Thoracic aorta (tissue), 2 donors: ENCODE measurements at places on chromosomes 2 and 18. TPM values are rescaled to one million over a fixed set of nuclear protein-coding genes. Genes with fewer than 3 reads are reported as not detected.

- no peak for DNase-seq
- peaks cover 21% of the 10 kb centered on the region for H3K4me1 ChIP-seq
- peak overlapping the region; percentile 53 for H3K4me3 ChIP-seq
Measured at GRCh38 chr2:172931256-172931894, 144.3 kb upstream of the MAP3K20 start.

- no peaks in the 10 kb centered on the region for H3K36me3 ChIP-seq
- H3K4me1 ChIP-seq: no peaks in the 10 kb centered on the region
- no peak for DNase-seq
- H3K27me3 ChIP-seq: no peaks in the 10 kb centered on the region
- no peak overlapping the region for H3K27ac ChIP-seq
- H3K4me3 ChIP-seq: no peak overlapping the region
Measured at GRCh38 chr2:215274829-215275228, 37.0 kb upstream of the ATIC start.

MSTN gene
- total RNA-seq: 1.3 TPM

- H3K36me3 ChIP-seq: no peaks in the 10 kb centered on the region
- H3K4me3 ChIP-seq: no peak overlapping the region
- no peak for DNase-seq
- no peak overlapping the region for H3K27ac ChIP-seq
- no peaks in the 10 kb centered on the region for H3K27me3 ChIP-seq
Measured at GRCh38 chr2:229282758-229283546, 11.9 kb upstream of the PID1 start.

GALR1 gene
- total RNA-seq: under 0.01 TPM

DNA sequence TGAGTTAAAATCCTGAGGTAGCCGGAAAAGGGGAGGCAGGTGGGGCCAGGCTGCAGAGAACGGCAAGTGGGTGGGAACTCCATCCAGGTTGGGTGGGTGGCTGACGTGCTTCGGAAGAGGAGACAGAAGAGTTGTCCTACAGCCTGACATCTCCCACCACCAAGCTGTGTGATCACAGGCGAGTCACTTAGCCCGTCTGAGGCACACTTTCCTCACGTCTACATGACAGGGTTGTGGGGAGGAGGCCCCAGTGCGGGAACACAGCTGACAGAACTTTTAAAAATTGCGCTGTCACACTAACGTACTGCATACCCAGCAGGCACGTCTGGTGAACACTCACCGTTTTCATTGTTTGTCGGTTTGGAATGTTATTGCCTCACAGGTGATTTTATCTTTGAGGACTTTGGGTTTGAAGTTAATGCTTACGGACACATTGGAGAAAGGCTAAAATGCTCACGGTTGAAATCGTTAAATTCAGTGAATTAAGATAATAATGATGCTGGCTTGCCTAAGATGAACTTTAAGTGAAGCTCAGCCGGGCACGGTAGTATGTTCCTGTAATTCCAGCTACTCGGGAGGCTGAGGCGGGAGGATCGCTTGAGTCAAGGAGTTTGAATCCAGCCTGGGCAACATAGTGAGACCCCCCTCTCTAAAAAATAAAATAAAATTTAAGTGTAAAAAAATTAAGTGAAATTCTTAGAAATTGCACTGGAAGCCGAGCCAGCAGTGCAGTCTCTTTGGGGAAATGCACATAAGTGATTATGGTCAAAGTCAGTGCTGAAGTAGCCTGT lies 8.9 kb downstream of the EMILIN2 start:
- H3K36me3 ChIP-seq: no peaks in the 10 kb centered on the region
- H3K27me3 ChIP-seq: no peaks in the 10 kb centered on the region
- no peak overlapping the region for H3K4me3 ChIP-seq
- DNase-seq: no peak
- H3K4me1 ChIP-seq: peaks cover 19% of the 10 kb centered on the region

GRCh38 chr2:217160103-217160743 lies 300.4 kb upstream of the TNP1 start:
- no peaks in the 10 kb centered on the region for H3K36me3 ChIP-seq
- no peaks in the 10 kb centered on the region for H3K27me3 ChIP-seq
- DNase-seq: no peak
- no peak overlapping the region for H3K4me3 ChIP-seq
- H3K27ac ChIP-seq: no peak overlapping the region

REG3G gene
- not detected for total RNA-seq

DQX1 gene
- total RNA-seq: not detected

GRCh38 chr18:22643731-22644130 lies 226.0 kb upstream of the CTAGE1 start:
- H3K4me1 ChIP-seq: peaks cover 6% of the 10 kb centered on the region
- no peak overlapping the region for H3K27ac ChIP-seq
- no peak overlapping the region for H3K4me3 ChIP-seq
- DNase-seq: no peak
- no peaks in the 10 kb centered on the region for H3K36me3 ChIP-seq

DNA sequence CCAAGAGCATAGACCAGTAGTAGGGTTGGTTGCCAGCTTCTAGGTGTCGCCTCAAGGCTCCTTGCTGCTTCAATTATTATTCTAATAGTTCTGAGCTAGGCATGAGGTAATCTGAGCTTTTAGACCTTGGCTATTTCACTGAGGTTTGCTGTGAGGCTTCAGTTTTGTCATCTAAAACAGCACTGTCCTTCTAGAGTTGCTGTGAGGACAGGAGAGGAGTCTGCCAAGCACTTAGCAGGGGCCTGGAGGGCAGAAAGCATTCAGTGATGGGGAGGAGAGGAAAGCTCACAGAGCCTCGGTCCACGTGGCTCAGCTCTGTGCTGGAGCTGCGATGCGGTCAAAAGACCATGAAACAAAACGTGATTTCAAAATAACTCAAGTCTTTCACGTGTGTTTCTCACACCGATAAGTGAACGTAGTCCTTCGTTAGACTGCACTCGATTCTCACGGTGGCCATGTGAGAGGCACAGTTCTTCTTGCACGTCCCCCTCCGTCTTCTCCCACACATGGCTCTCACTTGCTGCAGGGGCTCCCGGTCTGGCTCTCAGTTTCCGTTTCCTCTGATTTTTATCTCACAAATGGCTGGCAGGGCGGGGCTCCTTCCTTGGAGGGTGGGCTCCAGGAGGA lies 113.7 kb downstream of the B3GNT2 start:
- peaks cover 12% of the 10 kb centered on the region for H3K4me1 ChIP-seq
- H3K36me3 ChIP-seq: no peaks in the 10 kb centered on the region
- H3K4me3 ChIP-seq: peak overlapping the region; percentile 51
- H3K27ac ChIP-seq: peak overlapping the region; percentile 34

- no peak overlapping the region for H3K27ac ChIP-seq
- DNase-seq: no peak
- peaks cover 11% of the 10 kb centered on the region for H3K4me1 ChIP-seq
- no peak overlapping the region for H3K4me3 ChIP-seq
- H3K36me3 ChIP-seq: peaks cover 48% of the 10 kb centered on the region
- no peaks in the 10 kb centered on the region for H3K27me3 ChIP-seq
Measured at GRCh38 chr2:27378096-27378808, 2.3 kb downstream of the ZNF513 start.

DNA sequence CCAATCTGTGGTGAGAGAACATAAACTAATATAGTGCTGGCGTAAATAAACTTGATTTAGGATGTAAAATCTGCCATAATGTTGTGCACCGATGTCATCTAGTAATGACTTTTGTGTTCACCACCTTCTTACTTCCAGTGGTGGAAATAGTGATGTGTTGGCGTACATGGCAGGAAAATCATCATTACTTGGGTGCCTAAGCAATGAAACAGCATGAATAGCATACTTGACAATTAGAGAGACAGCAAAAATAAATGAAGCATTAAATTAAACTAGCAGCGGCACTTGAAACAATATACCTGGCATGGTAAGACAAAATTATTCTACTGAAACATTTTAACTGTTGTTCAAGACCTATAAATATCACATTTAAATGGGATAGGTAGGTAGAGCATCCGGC lies 73.2 kb upstream of the DSC1 start:
- no peaks in the 10 kb centered on the region for H3K27me3 ChIP-seq
- H3K27ac ChIP-seq: no peak overlapping the region
- H3K4me3 ChIP-seq: no peak overlapping the region
- DNase-seq: no peak

DNA sequence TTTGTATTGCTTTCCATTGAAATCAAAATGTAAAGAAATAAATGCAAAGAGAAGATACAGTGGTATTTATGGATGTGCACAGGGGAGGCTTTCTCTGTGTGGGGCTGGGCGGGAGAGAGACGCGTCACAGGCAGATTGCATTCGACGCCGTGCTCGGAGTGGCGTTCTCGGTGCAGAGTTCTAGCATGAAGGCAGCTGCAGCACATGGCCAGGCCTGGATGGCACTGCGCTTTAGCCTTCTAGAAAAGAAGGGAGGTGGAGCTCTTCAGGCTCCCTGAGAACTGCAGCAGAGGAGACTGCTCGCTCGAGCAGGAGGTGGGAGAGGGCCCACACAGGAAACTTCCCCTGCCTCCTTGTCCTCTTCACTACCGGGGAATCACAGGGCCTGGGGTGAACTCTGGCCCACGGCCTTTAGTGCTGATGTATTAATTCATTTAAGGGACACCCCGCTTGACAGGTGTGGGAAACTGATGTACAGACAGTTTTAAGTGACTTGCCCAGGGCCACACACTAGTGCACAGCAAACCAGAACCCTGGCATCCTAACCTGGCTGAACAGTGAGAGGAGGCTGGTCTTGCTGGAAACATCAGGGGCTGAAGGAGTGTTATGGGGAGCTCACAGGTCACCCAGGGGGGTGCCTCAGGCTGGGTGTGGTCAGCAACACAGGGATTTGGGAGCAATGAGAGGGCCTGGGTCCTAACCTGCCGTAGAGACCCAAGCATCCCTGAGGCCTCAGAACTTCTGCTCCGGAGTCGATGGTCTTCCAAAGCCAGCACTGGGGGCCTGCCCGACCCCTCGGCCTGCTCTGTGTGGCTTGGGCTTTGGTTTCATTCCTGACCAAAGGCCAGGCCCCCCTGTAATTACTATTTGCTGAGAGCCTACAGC lies 199.9 kb downstream of the HDAC4 start:
- peak overlapping the region; percentile 40 for H3K4me3 ChIP-seq
- H3K27ac ChIP-seq: peak overlapping the region; percentile 57
- no peak for DNase-seq
- H3K4me1 ChIP-seq: peaks cover 18% of the 10 kb centered on the region
- no peaks in the 10 kb centered on the region for H3K27me3 ChIP-seq

DNA sequence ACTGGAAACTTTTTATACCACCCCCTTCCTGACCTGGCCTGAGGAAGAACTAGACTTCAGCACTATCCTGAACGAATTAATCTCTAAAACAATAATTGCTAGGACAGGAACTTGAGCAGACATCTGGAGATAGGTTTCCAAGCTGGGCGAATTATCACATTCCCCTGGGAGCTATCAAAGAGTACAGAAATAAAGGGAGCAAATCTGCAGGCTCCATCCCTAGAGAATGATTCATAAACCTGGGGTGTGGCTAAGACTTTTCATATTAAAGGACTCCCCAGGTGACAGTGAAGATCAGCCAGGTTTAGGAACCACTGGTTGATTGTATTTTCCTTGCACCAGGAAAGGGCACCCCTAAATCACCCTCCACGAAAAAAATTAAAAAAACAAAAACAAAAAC lies 105.6 kb upstream of the NOL4 start:
- no peak overlapping the region for H3K4me3 ChIP-seq
- H3K4me1 ChIP-seq: no peaks in the 10 kb centered on the region
- DNase-seq: no peak
- H3K36me3 ChIP-seq: no peaks in the 10 kb centered on the region
- H3K27ac ChIP-seq: no peak overlapping the region
- H3K27me3 ChIP-seq: no peaks in the 10 kb centered on the region

- H3K4me1 ChIP-seq: no peaks in the 10 kb centered on the region
- H3K4me3 ChIP-seq: no peak overlapping the region
- H3K27me3 ChIP-seq: no peaks in the 10 kb centered on the region
- DNase-seq: no peak
- H3K27ac ChIP-seq: no peak overlapping the region
Measured at GRCh38 chr2:235170016-235170415, 218.2 kb downstream of the SH3BP4 start.

ADRA2B gene
- 3.5 TPM for total RNA-seq

DNA sequence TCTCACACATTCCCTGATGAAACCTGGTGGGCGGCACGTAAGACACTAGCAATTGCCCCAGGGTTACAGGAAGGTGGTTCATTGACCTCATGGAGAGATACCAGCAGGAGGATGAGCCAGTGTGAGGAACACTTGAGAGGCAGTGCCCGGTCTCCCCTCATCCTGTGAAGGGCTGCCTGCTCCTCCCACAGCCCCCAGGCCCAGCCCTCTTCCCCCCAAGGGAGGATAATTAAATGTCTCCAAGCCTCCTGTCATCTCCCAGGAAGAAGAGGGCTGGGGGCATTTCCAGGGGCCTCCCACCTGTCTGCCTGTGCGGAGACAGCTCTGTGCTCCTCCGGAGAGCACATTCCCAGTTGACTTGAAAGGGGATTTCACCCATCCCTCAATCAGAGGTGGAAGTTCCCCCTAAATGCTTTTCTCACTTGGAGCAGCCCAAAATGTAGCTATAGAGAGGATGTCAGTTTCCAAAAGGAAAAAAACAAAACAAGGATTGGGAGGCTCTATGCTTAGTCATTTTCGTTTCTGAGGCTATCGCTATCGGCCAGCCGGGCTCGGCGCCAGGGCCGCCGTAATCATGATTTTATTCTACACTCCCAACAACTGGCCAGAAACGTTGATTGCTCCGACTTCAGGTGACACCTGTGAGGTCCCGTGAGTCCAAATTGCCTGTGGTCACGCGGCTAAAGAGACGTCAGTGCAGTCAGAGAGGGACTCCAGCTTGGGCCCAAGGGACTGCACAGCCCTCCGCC lies 7.1 kb downstream of the KCNF1 start:
- H3K4me3 ChIP-seq: no peak overlapping the region
- no peak for DNase-seq
- no peaks in the 10 kb centered on the region for H3K36me3 ChIP-seq
- H3K27ac ChIP-seq: no peak overlapping the region
- H3K27me3 ChIP-seq: no peaks in the 10 kb centered on the region

- H3K4me3 ChIP-seq: no peak overlapping the region
- no peaks in the 10 kb centered on the region for H3K4me1 ChIP-seq
- no peaks in the 10 kb centered on the region for H3K27me3 ChIP-seq
- H3K27ac ChIP-seq: no peak overlapping the region
- DNase-seq: no peak
- no peaks in the 10 kb centered on the region for H3K36me3 ChIP-seq
Measured at GRCh38 chr2:173607606-173608311, 253.1 kb downstream of the CDCA7 start.

DNA sequence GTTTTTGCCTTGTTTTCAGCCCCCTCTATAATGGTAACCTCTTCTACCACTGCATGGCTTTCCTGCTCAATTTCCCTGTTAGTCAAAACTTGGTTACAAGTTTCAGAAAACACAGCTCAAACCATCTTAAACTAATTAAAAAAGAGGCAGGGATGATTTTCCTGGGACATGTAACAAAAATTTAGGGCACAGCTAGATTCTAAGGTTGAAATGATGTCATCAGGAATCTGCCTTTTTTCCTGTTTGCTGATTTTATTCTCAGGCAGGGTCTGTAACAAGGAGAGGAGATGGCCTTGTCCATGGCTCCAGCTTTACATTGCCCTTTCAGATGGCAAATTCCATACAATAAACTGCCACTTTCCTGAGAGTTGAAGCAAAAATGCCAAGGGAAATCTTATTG lies 157.9 kb upstream of the CREB1 start:
- H3K4me3 ChIP-seq: no peak overlapping the region
- H3K27me3 ChIP-seq: no peaks in the 10 kb centered on the region
- H3K27ac ChIP-seq: no peak overlapping the region
- no peak for DNase-seq
- H3K36me3 ChIP-seq: no peaks in the 10 kb centered on the region
- no peaks in the 10 kb centered on the region for H3K4me1 ChIP-seq
